Esophagus muscularis mucosa (tissue), 4 donors: ENCODE measurements at places on chromosomes 13 and 19.
A peak's percentile ranks its signal among the peaks of the same experiment; 100 is the strongest.

- no peak for DNase-seq
Measured at GRCh38 chr13:62684359-62684758, 1268.7 kb upstream of the PCDH20 start.

GRCh38 chr19:42480335-42481095, 37.8 kb upstream of the CXCL17 start:
- no peak for DNase-seq

- no peak for DNase-seq
Measured at GRCh38 chr13:30156826-30157615, 150.3 kb downstream of the KATNAL1 start.

GRCh38 chr13:30690282-30691188, 44.8 kb upstream of the ALOX5AP start:
- DNase-seq: peak; percentile 93

GRCh38 chr13:99640260-99640659, 139.0 kb downstream of the TM9SF2 start:
- DNase-seq: no peak

DNA sequence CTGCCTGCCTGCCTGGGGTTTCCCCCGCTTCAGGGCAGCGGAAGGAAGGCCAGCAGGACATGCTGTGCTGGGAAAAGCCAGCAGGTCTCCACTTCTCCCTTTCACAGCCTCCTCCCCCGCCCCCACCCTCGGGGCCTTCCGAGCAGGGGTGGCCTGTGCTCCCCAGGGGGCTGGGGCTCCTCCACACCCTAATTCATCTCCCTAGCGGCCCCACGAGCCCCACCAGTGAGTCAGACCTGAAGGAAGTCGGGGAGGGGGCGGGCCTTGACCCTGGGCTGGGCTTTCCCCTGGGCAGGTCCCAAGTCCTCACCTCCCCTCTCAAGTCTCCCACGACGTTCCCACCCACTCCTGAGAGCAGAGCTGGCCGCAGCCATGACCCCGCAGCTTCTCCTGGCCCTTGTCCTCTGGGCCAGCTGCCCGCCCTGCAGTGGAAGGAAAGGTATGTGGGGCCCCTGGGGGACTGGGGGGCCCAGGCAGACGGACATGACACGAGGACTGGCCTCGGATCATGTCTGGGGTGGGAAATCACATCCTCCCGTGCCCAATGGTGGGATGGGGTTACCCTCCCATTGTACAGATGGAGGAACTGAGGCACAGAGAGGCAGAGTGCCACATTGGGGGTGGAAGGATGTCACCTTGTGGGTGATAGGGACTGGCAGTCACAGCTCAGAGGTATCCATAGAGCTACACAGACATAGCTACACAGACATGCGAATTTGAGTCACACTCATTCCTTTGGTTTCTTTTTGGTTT, at the start of gene EBI3:
TSS of gene EBI3 (plus strand) at position 345 of the 753 bp plus-strand sequence. CDS start at position 373, 28 bp downstream.
- DNase-seq: no peak
